ENCODE measurements at places on chromosomes 16 and 17.

DNA sequence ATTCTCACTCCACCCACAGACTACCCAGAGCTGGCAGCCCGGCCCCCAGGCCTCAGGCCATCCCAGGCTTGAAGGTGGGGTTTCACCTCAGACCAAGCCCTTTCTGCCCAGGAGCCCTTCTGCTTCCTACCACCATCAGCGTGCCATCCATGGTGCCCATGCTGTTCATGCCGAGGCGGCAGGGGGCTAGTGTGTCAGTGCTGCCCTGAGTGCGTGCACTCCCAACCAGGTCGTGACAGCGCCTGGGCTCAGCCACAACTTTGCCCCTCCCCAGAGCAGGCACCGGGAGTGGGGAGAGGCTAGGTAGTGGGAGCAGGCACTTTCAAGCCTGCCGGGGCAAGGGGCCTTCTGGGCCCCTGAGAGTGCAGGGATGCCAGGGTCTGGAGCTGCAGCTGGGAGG is 8.5 kb downstream of the B3GNT9 start:
- H3K27ac ChIP-seq, result no peak overlapping the region
- no peak for DNase-seq
- no peaks in the 10 kb centered on the region for H3K4me1 ChIP-seq
- peaks cover 99% of the 10 kb centered on the region for H3K36me3 ChIP-seq

GRCh38 chr17:29568331-29569244 is at the start of gene TP53I13:
Gene TP53I13 (plus strand): TSS chr17:29568701. CDS start chr17:29568759, 58 bp downstream.
- H3K4me3 ChIP-seq, result peak within 1 kb of the TSS; percentile 81
- H3K36me3 ChIP-seq, result peaks cover 14% of the 10 kb centered on the region
- no peaks in the 10 kb centered on the region for H3K27me3 ChIP-seq
- peak within 1 kb of the TSS; percentile 88 for H3K27ac ChIP-seq
- peak; percentile 92 for DNase-seq

GRCh38 chr17:6989779-6990178 is 6.1 kb upstream of the ALOX12 start:
- no peaks in the 10 kb centered on the region for H3K4me1 ChIP-seq
- H3K27ac ChIP-seq, result no peak overlapping the region
- no peaks in the 10 kb centered on the region for H3K36me3 ChIP-seq
- H3K4me3 ChIP-seq, result no peak overlapping the region
- no peaks in the 10 kb centered on the region for H3K27me3 ChIP-seq

- peaks cover 28% of the 10 kb centered on the region for H3K4me1 ChIP-seq
- DNase-seq, result no peak
- no peak overlapping the region for H3K4me3 ChIP-seq
- H3K27ac ChIP-seq, result no peak overlapping the region
- H3K27me3 ChIP-seq, result peaks cover 60% of the 10 kb centered on the region
These were observed 1.8 kb upstream of the SSTR2 start for GRCh38 chr17:73163043-73163442.

DNA sequence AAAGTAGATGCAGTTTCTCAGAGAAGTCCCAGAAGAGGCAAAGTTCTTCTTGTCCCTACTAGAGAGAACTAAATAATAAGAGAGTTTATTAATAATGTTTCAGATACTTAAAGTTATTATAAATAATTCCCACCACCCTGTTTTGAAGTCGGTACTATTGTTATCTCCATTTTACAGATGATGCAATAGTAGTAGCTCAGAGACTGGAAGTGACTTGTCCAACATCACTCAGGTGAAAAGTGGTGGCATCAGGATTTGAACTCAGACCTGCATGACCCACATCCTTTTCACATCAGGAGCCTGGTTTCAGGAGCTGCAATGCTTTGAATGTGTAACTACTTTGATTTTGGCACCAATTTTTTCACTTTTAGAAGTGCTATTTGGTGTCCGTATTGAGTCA is 52.7 kb downstream of the GPR139 start:
- no peaks in the 10 kb centered on the region for H3K4me1 ChIP-seq
- H3K4me3 ChIP-seq, result no peak overlapping the region
- H3K36me3 ChIP-seq, result no peaks in the 10 kb centered on the region

- DNase-seq, result no peak
- no peaks in the 10 kb centered on the region for H3K27me3 ChIP-seq
- H3K4me3 ChIP-seq, result no peak overlapping the region
- H3K36me3 ChIP-seq, result peaks cover 100% of the 10 kb centered on the region
These were observed 10.1 kb downstream of the FUS start for GRCh38 chr16:31190061-31190460.

DNA sequence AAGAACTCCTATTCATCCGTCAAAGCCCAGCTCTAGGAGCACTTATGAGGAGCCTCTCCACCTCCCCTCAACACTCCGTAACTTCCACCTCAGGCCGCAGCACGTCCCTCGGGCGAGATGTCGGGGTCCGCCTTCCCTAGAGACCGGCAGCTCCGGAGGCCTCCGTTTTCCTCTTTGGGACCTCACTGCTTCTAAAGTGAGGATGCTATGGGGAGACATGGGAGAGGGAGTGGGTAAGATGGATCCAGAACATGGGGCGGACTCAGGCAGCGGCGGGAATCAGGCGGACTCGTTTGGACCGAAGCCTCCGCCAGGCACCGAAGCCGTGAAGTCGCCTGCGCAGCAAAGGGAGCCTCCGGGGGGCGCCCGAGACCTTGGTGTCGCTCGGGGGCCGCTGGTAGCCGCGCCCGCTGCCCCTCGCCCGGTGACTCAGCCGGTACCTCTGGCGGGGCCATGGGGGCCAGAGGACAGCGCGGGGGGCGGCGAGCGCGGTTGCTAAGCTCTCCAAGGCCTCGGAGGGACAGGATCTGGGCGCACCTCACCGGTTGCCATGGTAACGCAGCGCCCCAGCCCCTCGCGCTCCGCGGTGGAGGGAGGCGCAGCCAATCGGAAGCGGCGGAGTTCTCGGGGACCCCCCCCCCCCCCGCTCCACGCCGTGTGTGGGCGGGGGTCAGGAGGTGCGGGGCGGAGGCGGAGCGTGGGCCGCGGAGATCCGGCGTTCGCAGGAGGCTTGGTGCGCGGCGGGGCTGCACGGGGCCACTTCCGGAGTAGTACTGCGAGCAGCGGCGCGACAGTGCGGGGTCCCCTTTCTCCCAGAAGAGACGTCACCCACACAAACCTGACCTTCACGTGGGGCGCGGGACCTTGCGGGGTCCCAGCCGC is 1.3 kb upstream of the HIC1 start:
- H3K27me3 ChIP-seq, result peaks cover 43% of the 10 kb centered on the region
- H3K36me3 ChIP-seq, result peaks cover 9% of the 10 kb centered on the region
- H3K27ac ChIP-seq, result peak overlapping the region; percentile 87
- peaks cover 59% of the 10 kb centered on the region for H3K4me1 ChIP-seq

DNA sequence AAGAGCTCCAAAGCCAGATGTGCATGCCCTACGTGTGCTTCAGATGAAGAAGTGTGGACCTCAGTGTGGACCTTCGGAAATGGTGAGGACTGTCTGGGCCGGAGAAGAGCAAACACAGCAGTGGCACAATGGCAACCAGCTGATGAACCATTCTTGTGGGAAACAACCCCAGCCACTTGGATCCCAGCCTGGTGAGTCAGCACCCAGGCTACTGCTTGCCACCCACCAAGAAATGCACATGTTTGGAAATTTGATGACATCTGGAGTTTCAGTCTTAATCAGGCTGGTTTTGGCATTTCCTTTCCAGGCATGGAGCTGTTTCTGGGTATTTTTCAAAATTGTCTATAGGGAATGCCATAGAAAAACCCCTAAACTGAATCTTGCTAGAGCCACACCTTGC is 42.7 kb downstream of the DYNLRB2 start:
- no peak overlapping the region for H3K27ac ChIP-seq
- no peaks in the 10 kb centered on the region for H3K27me3 ChIP-seq
- no peak overlapping the region for H3K4me3 ChIP-seq

- no peaks in the 10 kb centered on the region for H3K4me1 ChIP-seq
- H3K36me3 ChIP-seq, result no peaks in the 10 kb centered on the region
- H3K27ac ChIP-seq, result no peak overlapping the region
- no peak for DNase-seq
These were observed 171.5 kb downstream of the AXIN2 start for GRCh38 chr17:65389949-65390348.

Data from lower lobe of right lung (tissue), 2 donors.